ENCODE measurements at places on chromosomes 6 and 20. TPM values are rescaled to one million over a fixed set of nuclear protein-coding genes. Genes with fewer than 3 reads are reported as not detected.

Gene SLC35D3
- total RNA-seq = not detected

Gene SYNDIG1
- not detected for total RNA-seq

Gene PHACTR2
- total RNA-seq = 22.1 TPM

Gene TNF
- 115 TPM for total RNA-seq
